ENCODE measurements at places on chromosomes 1 and 21.
A peak's percentile ranks its signal among the peaks of the same experiment; 100 is the strongest.

DNA sequence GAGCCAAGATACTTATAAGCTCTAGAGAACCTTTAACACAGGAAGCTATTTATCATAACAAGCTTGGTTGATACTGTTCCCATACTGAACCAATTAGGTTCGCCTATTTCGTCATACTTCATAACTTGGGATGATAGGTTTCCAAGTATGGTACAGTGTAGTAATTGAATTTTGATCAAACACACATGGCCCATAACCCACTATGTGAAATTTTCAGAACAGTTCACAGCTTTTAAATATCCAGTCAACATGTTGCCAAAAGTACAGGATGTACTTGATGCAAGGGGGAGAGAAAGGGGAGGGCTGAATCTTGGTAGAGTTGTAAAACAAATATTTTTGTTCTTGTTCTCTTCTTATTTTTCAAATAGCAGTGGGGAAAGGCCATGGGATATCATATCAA lies 86.6 kb downstream of the TM2D1 start:
- no peak for DNase-seq

DNA sequence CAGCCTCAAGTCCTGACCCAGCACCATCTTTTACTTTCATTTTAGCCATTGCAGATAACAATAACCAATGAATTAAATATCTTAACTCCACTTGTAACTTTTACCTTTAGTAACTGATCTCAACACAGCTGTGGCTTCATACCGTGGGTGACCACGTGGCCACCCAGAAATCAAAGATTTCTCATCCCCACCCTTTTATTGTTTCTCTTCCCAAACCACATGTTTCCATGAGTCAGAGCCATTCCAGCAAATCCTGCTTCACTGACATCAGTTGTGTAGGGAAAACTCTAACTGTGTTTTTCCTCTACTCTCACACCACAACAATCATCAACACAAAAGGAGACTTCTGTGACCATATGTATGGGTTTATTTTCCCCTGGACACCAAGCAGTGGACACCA lies 25.1 kb upstream of the BRDT start:
- DNase-seq: no peak

DNA sequence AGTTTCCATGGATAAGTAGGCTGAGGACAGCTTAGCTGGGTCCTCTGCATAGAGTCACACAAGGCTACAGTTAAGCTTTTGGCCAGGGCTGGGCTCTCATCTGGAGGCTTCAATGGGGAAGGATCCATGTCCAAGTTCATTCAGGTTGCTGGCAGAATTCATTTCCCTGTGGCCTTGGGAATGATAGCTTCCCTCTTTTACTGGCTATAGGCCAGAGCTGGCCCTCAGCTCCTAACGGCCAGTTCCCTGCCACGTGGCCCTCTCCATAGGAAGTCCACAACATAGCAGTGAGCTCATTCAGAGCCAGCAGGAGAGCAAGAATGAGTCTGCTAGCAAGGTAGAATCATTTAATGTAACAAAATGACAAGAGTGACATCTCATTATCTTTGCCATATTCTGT lies 15.1 kb upstream of the PODN start:
- DNase-seq: no peak

GRCh38 chr1:86741947-86742572 lies 37.7 kb downstream of the SH3GLB1 start:
- DNase-seq: peak; percentile 19

Measured in stimulated activated naive CD4-positive, alpha-beta T cell (primary cell).